ENCODE measurements at places on chromosomes 6 and 20. TPM values are rescaled to one million over a fixed set of nuclear protein-coding genes. Genes with fewer than 3 reads are reported as not detected.

DNA sequence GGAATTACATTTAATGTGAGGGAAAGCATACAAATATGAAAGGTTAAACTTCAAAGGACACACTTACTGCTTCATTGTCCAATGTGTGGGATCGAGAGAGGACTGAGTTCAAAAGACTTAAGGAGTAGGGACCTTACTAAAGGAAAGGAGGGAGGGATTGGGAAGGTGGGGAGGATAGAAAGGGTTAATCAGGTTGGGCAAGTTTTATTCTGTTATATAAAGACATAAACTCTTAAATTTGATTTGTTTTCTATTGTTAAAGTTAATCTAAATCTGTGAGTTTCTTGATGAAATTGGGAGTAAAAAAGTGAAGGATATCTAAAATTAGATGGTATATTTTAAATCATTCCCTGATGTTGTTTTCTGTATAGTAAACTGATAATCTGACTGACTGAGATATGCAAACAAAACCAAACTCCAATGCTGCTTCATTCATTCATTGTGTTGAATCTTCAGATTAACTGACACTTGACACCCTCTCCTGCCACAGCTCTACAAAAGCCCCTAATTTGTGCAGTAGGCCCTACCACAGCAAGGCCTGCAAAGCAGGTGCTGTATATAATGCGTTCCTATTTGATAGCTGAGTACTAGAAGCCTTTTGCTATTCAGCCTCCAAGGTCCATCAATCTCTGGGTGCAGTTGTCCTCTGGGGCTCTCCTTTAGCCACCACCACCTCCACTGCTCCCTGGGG is 1.3 kb upstream of the UBE2J1 start:
- no peak for DNase-seq

The CHRNA4 gene
- not detected for total RNA-seq

The HLA-DPB1 gene
- not detected for total RNA-seq

The GNAS-AS1 gene
- total RNA-seq = 5.7 TPM

- DNase-seq = no peak
Measured at GRCh38 chr6:106106276-106107042, 20.3 kb downstream of the PRDM1 start.

DNA sequence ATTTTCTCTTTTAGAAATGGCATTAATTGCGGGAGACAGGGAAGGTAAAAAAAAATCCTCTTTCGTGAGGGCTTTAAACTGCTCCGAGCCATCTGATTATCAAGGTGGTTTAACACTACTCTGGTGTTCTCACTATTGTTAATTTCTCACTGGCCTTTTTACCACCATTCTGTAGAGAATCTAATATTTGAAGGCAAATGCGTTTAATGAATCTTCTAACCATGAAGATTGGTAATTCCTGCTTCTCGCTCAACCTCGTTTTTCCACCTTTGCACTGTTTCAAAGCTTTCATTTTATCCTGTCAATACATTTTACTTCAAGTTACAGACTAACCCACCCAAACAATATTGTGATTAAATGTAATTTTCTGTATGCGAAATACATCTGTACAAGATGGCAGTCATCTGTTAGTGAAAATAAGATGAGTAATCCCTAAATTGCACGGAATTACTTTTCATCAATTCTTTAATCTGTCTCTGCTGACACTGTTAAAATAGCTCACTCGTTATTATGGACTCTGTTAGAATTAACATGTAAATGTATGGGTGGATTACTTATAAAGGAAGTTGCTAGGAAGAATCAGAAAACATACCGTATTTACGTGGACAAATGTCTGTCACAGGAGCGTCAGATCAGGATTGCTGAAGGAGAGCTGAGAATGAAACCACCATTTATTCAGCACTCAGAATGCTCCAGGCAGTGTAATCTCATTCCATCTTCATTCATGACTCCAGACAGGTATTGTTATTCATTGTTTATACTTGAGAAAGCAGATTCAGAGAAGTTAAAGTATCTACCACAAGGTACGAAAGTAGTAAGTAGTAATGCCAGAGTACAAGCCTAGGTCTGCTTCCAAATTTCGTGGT is 1.1 kb upstream of the LCA5 start:
- peak; percentile 46 for DNase-seq

- DNase-seq = no peak
Measured at GRCh38 chr20:3632311-3633004, 30.7 kb downstream of the GFRA4 start.

- DNase-seq = no peak
Measured at GRCh38 chr6:53359843-53360092, 11.0 kb upstream of the ELOVL5 start.

DNA sequence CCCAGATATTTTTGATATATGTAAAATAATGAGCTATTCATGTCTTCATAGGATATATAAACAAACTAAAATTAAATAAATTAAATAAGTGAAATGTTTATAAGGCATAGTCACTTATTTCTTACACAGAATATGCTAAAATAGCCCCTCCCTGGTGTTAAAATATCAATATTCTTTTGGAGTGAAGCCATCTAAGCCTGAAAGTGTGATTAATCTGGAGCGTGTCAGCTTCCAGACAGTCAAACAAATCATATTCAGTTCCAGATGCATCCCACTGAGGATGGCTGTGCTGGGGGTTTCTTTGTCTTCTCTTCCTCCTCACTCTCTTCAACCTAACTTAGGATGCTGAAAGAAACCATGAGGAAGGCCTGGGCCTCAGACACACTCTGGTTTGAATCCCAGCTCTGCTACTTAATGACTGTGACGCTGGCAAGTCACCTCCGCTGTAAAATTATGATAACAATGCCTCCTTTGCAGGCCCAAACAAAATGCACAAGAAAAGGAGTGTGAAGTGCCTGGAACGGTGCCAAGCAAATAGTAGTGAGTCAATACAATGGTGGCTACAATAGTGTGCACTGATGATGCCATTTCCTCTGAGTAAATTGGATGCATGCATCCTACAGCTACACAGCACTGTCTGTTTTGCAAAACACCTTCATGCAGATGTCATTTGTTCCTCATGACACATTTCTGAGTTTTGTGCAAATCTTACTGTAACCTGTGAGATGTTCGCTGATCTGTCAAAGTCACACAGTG is 161.4 kb downstream of the FOXC1 start:
- no peak for DNase-seq

DNA sequence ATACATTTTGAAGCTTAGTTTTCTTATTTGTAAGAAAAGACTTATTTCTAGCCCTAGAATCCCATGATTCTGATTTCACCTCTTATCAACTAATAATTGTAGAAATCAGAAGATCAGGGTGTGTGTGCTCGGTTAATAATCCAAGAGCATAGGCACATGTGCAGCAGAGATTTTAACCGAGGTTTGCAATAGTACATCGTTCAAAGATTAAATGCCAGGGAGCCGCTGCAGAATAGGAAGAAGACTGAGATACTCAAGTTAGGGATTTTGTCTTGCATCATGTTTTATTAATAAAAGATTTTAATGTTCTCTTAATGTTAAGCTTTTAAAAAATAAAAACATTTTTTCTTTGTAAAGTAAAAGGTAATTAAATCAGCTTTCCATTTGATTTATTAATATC is 6.9 kb downstream of the STX16 start:
- DNase-seq = no peak

- DNase-seq = no peak
Measured at GRCh38 chr20:21395666-21396598, 1.4 kb downstream of the NKX2-4 start.

- no peak for DNase-seq
Measured at GRCh38 chr6:9025796-9026394, 590.5 kb upstream of the SLC35B3 start.

GRCh38 chr6:151958332-151958731 is 150.8 kb downstream of the ESR1 start:
- no peak for DNase-seq

The GSTA2 gene
- total RNA-seq = not detected

- DNase-seq = no peak
Measured at GRCh38 chr20:45060294-45060693, 40.6 kb downstream of the KCNS1 start.

GRCh38 chr6:134663800-134664535 is 285.9 kb downstream of the ALDH8A1 start:
- DNase-seq = no peak

DNA sequence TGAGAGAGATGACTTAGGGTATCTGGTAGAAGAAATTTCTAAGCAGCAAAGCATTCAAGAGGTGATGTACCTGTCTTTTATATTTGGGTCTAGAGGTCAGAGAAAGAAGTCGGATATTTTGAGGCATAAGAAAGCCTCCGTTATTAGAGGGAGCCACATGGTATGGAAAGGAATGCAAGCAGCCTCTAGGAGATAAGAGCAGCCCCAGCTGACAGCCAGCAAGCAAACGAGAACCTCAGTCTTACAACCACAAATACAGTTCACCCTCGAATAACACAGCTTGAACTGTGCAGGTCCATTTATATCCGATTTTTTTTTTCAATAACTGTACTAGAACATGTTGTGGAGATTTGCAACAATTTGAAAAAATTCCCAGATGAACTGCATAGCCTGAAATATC is 190.7 kb upstream of the VGLL2 start:
- no peak for DNase-seq

The TOX2 gene
- 30.1 TPM for total RNA-seq

DNA sequence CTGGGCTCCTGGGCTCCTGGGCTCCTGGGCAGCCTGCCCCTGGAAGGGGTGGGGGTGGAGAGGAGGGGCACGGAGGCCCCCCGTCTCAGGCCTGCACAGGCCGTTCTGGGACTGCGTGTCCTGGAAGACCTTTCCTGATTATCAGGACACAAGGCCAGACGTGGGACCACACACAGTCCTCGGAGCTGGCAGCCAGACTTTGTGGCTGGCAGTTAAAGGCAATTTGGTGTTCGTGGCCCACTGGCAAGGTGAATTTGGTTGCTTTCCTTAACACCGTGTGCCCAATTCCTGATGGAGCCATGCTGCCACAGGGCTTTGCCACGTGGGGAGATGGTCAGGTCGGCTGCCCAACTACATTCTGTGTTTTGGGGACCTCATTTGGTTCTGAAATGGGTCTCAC is 113.5 kb downstream of the SMOC2 start:
- no peak for DNase-seq

GRCh38 chr6:156881687-156882629 is 104.8 kb downstream of the ARID1B start:
- DNase-seq = no peak

- DNase-seq = no peak
Measured at GRCh38 chr6:101490857-101491256, 97.3 kb downstream of the GRIK2 start.

DNA sequence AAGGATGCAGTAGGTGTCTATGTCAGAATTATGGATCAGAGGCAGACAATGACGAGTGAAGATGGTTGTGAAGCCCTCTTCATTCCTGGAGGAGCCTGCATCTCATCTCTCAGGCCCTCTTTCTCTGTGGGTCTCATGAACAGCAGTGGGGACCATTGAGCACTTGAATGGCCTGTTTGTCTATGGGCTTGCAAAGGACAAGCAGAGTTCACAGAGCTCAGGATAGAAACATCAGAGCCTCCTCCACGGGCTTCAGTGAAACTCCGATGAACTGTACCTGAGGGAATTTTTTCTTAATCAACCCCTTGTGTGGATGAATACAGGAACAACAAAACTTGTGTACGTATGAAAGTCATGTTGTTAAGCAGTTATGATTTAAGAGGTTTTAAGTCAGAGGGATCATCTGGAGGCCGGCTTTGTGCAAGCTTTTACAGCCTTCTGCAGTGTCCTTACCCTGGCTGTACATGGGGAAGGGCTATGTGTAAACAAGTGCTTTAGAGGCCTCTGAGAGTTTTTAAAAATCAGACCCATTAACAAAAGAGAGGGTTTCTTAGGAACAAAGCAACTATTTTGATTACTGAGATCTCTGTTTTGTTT is 29.7 kb upstream of the PI16 start:
- no peak for DNase-seq

DNA sequence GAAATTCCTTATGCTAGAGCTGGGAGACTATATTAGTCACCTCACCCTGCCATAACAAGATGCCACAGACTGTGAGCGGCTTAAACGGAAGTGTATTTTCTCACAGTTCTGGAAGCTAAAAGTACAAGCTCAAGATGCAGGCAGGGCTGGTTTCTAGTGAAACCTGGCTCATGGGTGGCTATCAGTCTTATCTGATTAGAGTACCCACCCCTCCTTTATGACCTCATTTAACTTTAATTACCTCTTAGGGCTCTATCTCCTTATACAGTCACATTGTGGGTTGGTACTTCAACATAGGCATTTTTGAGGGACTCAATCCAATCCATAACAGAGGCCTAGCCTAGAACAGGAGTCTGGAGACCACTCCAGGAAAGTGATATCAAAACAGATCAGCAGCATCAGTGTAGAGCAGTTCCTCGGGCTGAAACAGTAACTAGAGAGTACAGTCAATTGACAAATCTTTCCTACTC is 2.3 kb upstream of the SNRNP48 start:
- no peak for DNase-seq

Measured in PC-9 (cell line).